Posterior vena cava (tissue), 2 donors: ENCODE measurements at places on chromosomes 2 and 18. TPM values are rescaled to one million over a fixed set of nuclear protein-coding genes. Genes with fewer than 3 reads are reported as not detected.

Gene TRAPPC12
- 87.8 TPM for total RNA-seq

- DNase-seq, result no peak
These were observed 254.5 kb downstream of the DSEL start for GRCh38 chr18:67261931-67262552.

DNA sequence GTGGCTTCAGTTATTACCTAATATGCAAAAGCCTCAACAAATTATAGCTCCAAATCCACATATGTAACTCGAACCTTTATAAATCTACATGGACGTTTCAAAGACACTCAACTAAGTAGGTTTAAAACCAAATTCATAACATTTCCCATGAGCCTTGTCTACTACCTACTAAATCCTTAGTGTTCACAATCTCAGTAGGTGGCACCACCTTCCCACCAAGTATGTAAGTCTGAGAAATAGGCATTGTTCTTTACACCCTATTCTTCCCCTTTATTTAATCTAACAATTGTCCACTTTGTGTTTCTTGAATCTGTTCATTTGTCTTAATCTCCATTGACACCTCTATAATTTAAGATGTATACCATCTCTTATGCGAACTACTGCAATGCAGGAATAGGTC lies 4.6 kb downstream of the PIGN start:
- no peak for DNase-seq

Gene SDC1
- 3.0 TPM for total RNA-seq

DNA sequence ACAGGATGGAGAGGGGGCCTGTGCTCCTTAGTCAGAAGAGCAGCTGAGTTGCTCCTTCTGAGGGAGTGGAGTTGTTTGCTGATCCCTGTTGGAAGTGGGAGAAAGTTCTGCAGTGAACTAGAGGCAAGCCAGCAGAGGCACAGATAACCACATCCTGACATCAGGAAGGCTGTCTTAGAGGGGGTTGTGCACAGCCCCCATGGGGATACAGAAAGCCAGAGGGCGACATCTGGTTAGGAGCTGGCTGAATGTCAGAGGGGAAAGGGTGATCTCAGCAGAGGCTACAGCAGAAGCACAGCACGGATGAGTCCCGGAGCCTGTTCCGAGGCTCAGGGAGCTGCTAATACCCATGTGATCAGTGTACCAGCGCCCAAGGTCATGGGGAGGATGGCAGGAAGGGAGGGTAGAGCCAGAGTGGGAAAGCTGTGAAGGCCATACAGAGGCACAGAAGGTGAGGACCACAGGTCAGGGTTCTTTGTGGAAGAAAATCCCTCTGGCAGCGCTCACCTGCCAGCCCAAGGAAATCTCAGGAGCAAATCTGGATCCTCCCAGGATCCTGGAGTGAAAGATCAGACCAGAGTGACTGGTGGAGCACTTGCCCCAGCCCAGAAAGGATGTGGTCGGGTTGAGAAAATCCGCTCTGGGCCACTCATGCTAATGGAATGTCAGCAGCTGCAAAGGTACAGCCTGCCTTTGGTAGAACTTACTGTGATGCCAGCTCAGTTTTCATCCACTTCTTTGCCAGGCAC lies 111.8 kb downstream of the STPG4 start:
- no peak for DNase-seq

- no peak for DNase-seq
These were observed 61.4 kb downstream of the MTX2 start for GRCh38 chr2:176330612-176331011.

Gene KLHL30
- total RNA-seq, result 9.6 TPM

Gene ATG16L1
- total RNA-seq, result 19.9 TPM

DNA sequence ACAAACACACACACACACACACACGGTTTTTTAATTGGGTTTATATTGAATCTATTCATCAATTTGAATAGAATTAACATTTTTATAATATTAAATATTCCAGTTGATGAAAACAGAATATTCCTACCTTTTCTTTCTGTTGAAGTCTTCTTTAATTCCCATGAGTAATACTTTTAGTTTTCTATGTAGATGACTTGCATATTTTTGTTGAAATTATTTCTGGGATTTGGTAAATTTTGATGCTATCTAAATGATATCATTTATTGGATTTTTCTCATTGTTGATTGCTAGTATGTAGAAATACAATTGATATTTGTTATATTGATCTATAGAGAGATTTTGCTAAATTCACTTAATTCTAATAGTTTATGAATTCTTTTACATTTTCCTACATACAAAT lies 12.8 kb upstream of the TCF7L1 start:
- no peak for DNase-seq

Gene PLCD4
- 1.9 TPM for total RNA-seq

Gene ZNF516
- total RNA-seq, result 24.3 TPM

DNA sequence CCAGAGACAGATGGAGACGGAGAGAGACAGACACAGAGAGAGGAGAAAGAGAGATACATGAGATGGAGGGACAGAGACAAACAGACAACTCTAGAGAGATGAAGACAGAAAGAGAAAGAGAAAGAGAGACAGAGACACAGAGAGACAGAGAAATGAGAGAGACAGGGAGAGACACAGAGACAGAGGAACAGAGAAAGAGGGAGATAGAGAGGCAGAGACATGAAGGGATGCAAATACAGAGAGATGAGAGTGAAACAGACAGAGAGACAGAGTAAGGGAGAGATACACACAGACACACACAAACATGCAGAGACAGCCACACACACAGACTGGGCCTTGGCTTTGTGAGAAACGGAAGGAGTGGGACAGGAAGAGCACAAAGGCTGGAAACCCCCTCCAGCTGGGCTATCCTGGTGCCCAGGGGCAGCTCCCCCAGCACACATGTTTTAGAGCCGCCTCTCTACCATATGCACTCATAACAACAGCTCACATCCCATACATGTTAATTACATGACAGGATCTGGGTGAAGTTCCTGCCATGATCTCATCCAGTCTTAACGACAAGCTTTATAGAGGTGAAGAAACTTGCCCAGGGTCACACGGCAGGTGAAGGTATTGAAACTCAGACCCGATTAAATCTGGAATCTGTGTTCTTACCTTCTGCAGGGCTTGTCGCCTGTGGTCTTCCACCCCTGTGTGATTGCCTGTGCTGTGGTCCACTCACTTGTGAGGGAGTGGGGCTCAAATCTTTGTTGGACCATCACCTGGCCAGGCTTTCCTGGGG lies 32.4 kb downstream of the IL18R1 start:
- no peak for DNase-seq

- no peak for DNase-seq
These were observed 4.6 kb downstream of the TGIF1 start for GRCh38 chr18:3454365-3455089.

DNA sequence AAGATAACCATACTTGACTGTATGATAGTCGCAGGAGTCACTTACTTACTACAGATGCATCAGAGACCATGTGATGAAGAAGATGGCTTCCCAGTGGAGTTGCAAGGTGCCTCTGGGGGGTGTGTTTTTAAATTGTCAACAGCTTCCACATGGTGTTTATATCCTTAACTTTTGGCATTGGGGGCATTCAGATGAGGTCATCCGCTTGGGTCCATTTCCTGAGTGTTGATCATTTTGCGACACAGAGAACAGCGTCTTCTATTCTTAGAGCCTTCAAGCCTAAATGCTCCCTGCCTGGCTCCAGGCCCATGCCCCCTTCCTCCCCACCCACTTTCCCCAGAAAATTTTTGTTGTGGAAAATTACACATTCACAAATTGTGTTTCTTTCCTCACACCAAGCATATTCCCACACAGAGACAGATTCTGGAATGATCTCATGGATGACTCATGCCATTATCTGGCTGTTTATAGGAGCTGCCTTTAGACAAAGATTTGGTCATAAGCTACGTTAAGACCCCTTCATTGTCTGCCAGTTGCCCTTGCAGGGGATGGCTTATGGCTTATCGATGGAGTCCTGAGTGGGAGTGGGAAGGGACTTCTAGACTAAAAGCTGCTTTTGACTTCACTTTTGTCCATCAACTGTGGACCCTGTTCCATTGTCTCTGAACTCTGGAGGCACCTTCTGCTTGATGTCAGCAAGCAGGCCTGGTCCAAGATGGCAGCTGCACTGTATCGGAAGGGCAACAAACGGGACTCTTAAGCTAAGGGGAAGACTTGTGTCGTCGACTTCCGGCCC lies 91.8 kb downstream of the CABLES1 start:
- no peak for DNase-seq

GRCh38 chr2:21443494-21444105 lies 319.8 kb downstream of the TDRD15 start:
- no peak for DNase-seq

Gene ZC3H6
- 17.0 TPM for total RNA-seq

Gene STARD6
- not detected for total RNA-seq

DNA sequence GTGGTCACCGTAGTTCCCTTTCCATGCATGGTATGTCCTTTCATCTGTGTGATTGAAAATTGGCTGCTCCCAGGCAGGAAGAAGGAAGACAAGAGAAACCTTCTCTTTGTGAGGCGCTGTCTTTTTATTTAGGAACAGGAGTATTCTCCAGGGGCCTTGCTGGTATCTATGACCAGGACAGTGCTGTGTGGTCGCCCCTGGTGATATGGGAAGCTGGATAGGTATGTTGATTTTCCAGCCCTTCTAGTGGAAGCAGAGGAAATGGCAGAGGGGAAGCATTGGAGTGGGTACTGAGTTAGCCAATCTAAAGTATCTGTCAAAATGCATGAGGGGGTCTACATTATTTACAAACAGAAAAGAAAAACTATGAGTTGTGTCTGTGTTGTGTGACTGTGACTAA lies 226.6 kb downstream of the MTX2 start:
- no peak for DNase-seq

DNA sequence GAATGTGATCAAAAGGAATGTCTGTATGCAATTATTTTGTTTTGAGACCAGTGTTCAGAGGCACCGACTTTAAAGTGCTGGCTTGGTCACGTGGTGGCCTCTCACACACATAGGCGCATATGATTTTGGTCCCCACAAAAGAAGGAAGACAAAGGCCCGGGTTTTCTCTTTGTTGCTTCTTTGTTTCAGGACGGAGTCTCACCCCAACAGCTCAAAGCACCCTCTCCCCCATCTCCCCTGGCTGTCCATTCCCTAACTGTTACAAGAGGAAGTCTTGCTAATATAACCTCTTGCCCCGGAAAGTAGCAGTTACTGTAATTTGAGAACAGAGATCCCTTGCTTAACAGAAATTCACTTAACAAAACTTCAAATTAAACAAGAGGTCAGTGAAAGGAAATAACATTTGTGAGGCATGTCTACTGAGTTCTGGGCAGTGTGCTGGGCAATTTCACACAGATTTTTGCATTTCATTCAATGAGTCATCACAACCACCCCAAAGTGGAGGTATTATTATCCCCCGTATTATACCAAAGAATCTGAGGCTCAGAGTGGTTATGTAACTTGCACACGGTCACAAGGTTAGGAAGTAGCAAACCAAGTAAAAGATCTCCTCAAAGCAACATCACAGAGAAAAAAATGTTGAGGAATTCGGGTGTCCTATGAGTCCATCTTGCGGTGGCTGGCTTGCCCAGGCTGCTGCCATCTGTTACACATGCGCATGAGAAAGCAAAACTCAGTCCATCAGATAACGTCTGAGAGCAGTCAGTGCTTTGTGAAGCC lies 75.8 kb downstream of the SDC1 start:
- DNase-seq, result no peak

Gene SCYGR4
- total RNA-seq, result not detected

GRCh38 chr18:58576638-58577251 lies 52.1 kb downstream of the ALPK2 start:
- no peak for DNase-seq

- DNase-seq, result no peak
These were observed 31.7 kb downstream of the INPP4A start for GRCh38 chr2:98476192-98476868.

DNA sequence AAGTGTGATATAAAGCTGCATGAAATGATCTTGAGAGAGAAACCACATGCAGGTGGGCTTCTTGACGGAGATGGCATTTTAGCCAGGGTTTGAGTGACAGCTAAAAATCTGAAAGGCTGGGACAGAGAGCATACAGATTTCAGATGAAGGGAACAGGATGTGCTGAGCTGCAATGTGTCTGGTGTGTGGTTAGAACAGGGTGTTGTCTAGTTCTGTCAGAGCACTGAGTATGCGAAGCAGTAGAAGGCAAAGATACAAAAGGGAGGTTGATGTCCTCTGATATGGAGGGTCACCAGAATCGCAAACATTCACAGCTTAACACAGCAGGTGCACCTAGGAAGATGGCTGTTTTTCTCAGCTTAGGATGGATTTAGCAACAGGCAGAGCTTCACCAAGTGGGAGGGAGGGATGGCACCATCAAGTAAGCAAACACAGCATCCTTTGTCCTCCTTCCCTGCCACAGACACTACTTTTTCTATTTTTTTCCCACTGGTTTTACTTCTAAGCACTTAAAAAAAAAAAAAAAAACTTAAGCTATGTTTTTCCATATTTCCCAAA lies 182.5 kb downstream of the TMX3 start:
- no peak for DNase-seq

GRCh38 chr2:160583146-160583535 lies 89.5 kb upstream of the RBMS1 start:
- no peak for DNase-seq

- DNase-seq, result peak; percentile 63
These were observed 23.0 kb upstream of the ODC1 start for GRCh38 chr2:10471046-10471571.

- DNase-seq, result no peak
These were observed 551.7 kb downstream of the SATB2 start for GRCh38 chr2:198905881-198906612.

Gene MERTK
- total RNA-seq, result 34.2 TPM

DNA sequence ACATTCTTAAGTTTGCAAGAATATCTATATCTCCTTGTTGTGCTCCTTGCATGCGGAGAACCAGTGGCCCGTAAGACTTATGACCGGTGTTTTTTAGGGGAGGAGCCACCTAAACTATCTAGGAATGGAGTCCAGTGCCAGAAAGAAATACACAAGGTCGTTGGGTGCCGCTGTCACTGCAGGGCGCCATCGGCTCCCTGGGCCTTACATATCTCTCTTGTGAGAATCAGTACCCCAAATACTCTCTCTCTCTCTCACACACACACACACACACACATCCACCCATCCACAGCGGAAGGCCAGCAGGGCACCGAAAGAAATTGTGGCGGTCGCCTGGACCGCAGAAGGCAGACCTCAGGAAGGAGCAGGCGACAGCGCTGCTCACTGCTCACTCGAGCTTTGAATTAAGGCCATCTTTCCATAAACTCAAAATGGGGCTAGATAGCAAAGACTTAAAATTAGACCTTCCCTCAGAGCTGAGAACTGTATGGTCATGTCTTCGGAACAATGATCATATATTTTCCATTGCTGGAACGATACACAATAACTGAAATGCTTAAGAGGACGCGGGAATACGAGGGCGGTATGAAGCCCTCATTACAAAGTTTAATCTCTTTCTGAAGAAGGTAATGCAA lies 10.4 kb downstream of the NR4A2 start:
- DNase-seq, result no peak

- no peak for DNase-seq
These were observed 40.5 kb downstream of the CCDC85A start for GRCh38 chr2:56224316-56224715.

Gene EPAS1
- 478 TPM for total RNA-seq

GRCh38 chr2:79887747-79888374 lies 375.0 kb downstream of the CTNNA2 start:
- DNase-seq, result no peak
